ENCODE measurements at places on chromosomes 16 and 17.
A peak's percentile ranks its signal among the peaks of the same experiment; 100 is the strongest.

DNA sequence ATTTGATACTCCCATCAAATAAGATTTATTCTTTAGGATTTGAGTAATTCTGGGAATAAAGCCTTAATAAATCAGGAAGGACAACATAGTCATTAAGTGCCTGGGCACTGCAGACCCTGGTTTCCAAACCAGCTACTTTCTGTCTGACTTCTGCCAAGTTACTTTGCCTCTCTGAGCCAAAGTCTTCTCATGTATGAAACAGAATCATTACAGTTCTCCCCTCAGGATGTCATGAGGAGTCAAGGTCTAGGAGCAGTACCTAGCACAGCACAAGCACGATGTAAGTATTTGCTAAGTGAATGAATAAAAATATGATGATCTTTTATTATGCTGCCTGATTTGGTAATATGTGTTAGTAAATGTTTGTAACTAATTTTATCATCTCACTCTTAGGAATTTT is 30.4 kb upstream of the HEATR6 start:
- DNase-seq = no peak

GRCh38 chr17:10598621-10599020 is 49.2 kb upstream of the MYH2 start:
- DNase-seq = no peak

- DNase-seq = no peak
Measured at GRCh38 chr16:52597073-52597771, 50.3 kb upstream of the TOX3 start.

- DNase-seq = no peak
Measured at GRCh38 chr17:45332989-45333701, 16.3 kb upstream of the MAP3K14 start.

GRCh38 chr17:3678095-3678820 is 9.6 kb downstream of the EMC6 start:
- no peak for DNase-seq

- no peak for DNase-seq
Measured at GRCh38 chr17:38867968-38868816, 1.7 kb upstream of the LASP1 start.

DNA sequence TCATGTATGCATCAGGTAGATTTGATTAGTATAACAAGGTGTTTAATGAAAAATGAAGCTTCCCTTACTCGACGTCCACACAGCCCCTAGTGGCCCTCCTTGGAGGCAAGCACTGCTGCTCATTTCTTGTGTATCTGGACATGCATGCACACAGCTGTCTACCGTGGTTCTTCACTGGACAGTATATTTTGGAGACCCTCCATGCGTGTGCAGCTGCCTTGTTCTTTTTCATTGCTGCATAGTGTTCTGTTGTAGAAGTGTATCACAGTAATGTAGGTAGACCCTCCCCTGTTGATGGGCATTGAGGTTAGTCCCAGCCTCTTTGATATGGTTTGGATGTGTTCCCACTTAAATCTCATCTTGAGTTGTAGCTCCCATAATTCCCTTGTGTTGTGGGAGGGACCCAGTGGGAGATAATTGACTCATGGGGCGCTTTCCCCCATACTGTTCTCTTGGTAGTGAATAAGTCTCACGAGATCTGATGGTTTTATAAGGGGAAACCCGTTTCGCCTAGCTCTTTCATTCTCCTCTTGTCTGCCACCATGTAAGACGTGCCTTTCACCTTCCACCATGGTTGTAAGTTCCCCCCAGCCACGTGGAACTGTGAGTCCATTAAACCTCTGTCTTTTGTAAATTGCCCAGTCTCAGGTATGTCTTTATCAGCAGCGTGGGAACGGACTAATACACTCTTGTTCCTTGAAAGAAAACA is 6.3 kb downstream of the CMIP start:
- no peak for DNase-seq

DNA sequence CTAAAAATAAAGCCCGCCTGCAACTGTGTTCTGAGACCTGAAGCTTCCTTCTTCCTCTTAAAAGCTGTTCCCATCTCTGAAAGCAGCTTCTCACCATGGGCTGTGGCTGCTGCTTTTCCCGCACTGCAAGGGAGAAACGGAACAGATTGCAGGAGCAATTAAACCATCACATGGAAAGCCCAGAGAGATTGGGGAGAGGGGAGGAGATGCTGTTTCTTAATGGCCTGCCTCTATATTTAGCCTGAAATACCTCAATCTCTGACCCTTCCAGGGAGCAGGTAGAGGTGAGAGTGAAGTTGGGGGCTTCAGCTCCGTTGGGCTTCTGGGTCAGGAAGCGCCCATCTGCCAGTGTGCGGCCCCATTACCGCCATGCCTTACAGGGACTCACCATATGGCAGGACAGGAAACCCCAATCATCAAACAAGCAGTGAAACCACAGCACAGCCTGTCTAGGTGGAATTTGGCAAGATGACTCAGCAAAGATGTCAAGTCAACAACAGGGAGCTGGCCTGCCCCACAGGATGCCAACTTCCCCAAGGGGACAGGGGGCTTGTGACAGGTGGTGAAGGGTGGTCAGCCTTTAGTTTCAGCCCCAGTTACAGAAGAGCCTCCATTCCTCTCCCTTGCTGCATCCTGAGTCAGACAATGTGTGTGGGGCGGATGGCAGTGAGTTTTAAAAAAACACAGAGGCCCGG is 286.6 kb upstream of the CCL2 start:
- no peak for DNase-seq

- DNase-seq = peak; percentile 54
Measured at GRCh38 chr17:36931697-36932382, 5.4 kb upstream of the LHX1 start.

DNA sequence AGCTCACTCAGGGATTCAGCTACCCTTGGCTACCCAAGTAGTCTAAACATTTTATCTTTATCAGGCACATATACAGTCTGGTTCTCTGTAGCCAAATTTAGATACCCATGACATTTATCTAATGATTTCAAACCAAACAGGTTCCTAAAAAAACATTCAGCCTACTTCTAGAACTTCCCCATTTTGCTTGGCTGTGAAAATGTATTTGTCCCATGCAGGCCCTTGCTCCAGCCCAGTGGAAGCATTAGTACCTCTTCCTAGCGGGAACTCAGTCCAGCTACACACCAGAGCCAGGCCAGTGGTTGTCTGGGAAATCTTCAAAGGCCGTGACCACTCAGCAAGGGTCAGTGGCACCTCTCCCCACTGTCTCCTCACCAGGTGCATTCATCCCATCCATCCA is 26.2 kb upstream of the NAGLU start:
- DNase-seq = no peak

GRCh38 chr16:17365591-17366298 is 105.0 kb downstream of the XYLT1 start:
- DNase-seq = no peak

- peak; percentile 59 for DNase-seq
Measured at GRCh38 chr17:7064261-7064660, 15.8 kb downstream of the CLEC10A start.

- peak; percentile 79 for DNase-seq
Measured at GRCh38 chr17:82371333-82372248, at the start of gene UTS2R. TSS of gene UTS2R (plus strand) at chr17:82371765. CDS start at chr17:82374325, 2,560 bp downstream.

GRCh38 chr16:72371307-72372086 is 199.5 kb upstream of the PMFBP1 start:
- no peak for DNase-seq

DNA sequence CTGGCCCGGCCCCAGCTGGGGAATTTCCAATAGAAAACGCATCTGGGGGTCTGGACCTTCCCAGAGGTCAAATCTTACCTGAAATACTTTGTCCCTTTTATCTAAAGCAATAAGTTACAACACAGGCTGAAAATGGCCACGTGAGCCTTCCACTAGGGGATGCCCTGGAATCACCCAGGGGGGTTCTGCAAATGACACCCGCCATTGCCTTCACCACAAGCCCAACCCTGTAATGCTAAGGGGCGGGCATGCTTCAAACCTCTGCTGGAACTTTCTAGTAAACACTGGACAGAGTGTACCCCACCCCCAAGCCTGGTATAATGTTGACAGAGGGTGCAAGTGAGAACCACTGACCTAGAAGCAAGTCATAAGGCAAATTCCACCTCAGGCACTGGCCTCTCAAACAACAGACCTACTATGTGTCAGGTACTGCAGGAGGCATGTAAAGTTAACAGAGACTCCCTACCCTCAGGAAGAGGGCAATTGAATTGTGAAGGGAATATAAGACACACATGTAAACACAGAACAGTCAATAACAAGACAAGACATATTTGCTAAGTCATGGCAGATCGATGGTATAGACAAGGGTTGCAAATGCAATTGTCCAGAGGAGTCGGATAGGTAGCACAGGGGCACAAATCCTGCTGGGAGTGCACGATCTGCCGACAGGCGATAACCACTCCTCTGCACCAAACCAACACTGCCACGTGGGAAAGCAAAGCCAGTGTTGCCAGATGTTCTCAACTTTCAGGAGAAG is 59.0 kb downstream of the ARHGAP17 start:
- no peak for DNase-seq

DNA sequence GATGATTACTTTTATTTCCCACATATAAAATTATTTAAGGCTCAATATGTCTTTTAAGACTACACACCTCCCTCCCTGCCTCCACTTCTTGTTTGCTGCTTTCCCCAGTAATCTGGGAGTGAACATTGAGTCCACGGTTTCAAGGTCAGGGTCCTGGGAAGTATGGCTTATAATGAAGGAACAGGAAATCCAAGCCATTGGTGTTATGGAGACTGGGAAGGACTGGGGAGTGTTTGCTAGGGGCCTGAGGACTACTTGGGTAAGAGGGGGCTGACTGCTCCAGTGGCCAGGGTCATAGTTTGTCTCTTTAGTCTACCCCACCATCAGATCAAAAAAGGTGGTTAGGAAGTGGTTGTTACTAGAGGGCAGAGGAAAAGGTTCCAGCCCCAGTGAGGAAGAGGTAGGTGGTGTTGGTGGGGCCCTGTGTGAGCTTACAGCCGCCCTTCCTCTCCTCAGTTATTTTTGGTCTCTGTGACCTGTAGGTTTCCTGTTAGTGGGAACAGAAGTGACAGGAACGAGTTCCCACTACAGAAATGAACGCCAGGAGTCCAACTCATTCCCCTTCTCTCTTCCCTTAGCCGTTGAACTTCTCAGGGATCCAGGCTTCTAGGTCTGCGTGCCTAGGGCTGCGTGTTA is 742 bp upstream of the SLC16A13 start:
- no peak for DNase-seq

- peak; percentile 83 for DNase-seq
Measured at GRCh38 chr17:44115585-44116415, 7.6 kb downstream of the HDAC5 start.

GRCh38 chr17:10243883-10244844 is 45.8 kb upstream of the GAS7 start:
- DNase-seq = no peak

DNA sequence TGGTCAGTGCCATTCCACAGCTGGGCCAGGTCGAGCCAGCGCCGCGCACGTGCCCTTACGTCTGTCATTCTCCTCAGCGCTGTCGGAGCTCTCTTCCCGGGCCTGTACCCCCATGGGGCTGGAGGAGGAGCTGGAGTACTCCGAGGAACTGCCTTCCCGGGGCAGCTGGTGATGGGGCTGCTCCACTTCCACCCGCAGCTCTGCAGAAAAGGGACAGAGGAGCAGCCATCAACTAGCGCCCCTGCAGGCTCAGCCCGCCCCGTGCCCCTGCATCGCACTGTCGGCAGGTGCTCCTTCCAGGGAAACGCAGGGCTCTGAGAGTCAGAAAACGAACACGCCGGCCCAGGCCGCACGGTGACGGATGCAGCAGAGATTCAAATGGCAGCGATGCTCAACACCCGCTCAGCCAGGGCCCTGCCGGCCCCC is 20.9 kb downstream of the MAP1LC3B start:
- no peak for DNase-seq

- no peak for DNase-seq
Measured at GRCh38 chr16:8861563-8862308, 7.1 kb downstream of the CARHSP1 start.

- no peak for DNase-seq
Measured at GRCh38 chr17:65785109-65785508, 223.7 kb upstream of the AXIN2 start.

GRCh38 chr17:77125432-77125901 is 15.3 kb upstream of the SEC14L1 start:
- DNase-seq = no peak

DNA sequence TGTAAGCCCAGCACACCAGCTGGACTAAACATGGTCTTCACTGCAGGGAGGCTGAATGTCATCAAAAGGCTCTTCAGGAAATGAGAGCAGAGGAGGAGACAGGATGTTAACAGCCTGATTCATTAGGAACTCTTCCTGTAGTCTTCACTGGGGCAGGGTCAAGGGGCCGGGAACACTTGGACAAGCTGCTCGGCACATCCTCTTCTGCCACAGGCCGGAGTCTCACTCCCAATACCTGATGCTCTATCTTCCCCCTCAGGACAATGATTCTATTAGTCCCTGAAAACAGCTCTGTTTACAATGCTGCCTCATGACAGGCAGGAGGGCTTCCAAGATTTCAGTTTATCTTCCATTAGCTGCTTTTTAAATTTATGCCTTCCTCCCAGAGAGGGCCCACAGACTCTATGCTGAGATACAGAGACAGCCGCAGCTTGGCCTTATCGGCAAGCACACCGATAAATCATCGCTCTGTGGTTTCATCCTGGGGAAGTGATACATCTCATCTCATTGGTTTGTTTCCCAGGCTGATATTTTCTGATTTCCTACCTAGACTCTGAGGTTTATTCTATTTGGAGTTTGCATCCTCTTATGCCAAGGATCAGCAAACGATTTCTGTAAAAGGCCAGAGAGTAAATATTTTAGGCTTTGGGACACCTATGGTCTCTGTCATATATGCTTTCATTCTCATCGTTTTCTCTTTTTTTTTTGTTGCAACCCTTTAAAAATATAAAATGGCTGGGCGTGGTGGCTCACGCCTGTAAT is 214.0 kb upstream of the ASIC2 start:
- peak; percentile 44 for DNase-seq

- DNase-seq = no peak
Measured at GRCh38 chr16:15946257-15947044, 3.0 kb upstream of the ABCC1 start.

DNA sequence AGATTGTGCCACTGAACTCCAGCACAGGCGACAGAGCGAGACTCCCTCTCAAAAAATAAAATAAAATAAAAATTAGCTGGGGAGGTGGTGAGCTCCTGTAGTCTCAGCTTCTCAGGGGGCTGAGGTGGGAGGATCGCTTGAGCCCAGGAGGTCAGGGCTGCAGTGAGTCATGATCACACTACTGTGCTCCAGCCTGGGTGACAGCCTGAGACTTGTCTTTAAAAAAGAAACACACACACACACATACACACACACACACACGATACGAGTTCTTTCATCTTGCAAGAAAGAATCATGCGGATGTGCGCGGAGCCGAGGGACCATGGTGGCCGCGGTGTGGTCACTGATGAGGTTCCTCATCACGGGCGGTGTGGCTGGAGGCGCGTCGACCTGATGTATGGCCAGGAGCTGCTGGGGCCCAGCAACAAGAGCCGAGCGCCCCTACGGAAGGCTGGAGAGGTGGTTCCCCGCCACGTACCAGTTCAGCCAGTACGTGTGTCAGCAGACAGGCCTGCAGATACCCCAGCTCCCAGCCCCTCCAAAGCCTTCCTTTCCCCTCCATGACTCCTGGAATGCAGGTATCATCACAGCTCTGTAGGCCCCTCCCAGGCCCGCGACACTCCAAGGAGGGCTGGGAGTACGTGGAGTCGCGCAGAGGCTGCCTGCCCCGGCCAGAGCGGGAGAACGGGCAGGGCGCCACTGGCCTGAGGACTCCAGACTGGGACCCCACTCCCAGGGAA is 20.7 kb downstream of the NXN start:
- DNase-seq = no peak
